ENCODE measurements at places on chromosomes 6 and 20.
A peak's percentile ranks its signal among the peaks of the same experiment; 100 is the strongest.

DNA sequence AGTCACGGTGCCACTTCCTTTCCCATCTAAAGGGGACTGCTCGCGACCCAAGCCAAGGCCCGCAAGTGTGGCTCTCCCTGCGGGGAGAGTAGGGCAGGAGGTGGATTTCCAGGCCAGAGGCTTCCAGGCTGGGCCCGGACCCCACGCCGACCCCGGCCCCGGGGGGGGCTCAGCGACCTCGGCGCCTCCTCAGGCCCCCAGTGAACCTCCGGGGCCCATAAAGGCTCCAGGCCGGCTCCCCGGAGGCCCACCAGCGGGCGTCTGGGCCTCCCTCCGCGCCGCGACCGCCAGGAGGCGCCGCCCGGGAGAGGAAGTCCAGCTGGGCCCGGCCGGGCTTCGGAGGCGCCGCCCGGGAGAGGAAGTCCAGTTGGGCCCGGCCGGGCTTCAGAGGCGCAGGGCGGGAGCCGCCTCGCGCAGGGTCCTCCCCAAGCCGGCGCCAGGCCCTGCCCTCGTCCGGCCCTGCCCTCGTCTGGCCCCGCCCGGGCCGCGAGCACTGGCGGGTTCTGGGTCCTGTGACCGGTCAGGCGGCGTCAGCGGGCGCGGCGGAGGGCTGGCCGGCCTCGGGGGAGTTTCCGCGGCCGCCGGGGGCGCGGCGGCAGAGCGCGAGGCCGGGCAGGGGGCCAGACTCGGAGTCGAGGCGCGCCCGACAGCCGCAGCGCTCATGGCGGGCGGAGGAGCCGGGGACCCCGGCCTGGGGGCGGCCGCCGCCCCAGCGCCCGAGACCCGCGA lies at the start of gene RAB32:
RAB32 (plus strand) TSS at position 623 of the 729 bp plus-strand sequence; CDS start at position 662, 39 bp downstream.
- DNase-seq, result peak; percentile 98

GRCh38 chr20:9609887-9610502 lies 95.6 kb downstream of the LAMP5 start:
- peak; percentile 82 for DNase-seq

DNA sequence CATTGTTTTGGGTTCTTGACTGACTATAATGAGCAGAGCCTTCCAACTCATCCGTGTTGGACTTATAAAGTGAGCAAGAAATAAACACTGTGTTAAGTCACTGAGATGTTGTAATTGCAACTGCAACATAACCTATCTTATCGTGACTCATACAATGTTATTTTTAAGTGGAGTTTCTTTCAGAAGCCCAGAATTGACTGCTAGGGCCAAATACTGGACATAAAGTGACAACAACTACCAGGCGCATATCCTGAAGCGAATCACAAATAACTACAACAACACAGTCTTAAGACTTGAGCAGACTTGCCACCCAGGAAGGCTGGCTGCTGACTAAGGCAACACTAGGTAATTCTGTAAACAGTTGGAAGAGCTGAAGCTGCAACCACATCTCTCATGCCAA lies 326.6 kb downstream of the COL12A1 start:
- DNase-seq, result peak; percentile 94

DNA sequence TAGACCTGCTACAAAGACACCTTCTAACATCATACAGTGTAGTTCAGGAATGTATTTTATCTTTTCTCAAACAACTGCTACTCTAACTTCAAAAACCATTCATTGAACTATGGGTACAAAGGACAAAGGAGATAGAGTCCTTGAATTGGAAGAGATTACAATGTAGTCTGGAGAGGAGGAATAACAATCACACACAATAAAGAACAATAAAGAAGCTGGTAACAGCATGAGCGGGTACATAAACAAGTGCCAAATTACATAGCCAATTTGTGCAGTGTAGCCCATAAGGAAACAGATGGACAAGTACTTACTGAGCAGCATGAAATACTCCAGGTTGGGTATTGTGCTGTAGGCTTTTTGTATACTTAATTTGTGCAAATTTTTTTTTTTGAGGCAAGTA lies 44.3 kb downstream of the OSTM1 start:
- DNase-seq, result no peak

DNA sequence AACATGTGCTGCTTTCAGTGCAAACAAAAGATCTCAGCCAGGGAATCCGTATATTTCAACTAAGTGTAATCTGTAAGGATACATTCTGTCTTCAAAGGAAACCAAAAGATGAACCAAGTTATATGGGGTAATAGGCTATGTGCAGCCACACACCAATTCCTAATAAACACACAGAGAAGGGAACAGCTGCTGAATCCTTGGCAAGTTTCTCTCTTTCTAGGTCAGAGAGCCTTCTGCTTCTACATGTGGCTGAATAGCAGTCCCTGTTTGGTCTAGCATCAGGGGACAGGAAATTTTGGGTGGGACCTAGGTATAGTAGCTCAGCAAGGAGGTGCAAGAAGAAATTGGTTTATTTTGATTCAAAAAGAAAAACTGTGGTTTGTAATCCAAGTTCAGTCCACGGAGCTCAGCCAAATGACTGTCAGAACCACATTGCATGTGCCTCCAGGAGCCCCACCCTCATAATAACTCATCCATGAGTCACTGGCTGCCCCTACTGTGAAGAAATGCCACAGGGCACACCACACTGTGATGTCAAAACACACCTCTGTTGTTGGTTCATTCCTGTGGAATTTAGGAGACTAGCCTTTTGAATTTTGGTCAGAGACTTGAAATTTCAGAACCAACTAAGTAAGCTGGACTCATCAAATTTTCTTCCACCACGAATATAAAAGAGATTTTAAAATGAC lies 21.1 kb downstream of the SPTLC3 start:
- peak; percentile 98 for DNase-seq

DNA sequence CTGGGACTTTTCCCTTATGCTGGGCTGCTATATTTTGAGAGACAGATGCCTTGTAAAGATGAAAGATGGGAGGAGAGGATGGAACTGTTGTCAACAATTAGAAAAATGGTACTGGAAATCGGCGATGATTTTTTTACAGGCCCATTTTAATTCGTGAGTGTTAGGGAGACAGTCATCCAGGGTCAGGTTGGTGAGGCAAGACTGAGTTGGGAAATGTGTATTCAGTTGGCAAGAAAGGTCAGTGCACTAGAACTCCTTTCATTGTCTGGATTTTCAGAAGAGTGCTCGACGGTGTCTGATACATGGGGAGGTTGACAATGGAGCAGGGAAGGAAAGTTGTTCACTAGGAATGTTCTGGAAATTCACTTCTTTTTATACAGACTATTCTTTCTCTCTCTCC lies 394.4 kb downstream of the QKI start:
- DNase-seq, result no peak

GRCh38 chr6:57134954-57135353 lies 37.2 kb upstream of the BAG2 start:
- DNase-seq, result no peak

DNA sequence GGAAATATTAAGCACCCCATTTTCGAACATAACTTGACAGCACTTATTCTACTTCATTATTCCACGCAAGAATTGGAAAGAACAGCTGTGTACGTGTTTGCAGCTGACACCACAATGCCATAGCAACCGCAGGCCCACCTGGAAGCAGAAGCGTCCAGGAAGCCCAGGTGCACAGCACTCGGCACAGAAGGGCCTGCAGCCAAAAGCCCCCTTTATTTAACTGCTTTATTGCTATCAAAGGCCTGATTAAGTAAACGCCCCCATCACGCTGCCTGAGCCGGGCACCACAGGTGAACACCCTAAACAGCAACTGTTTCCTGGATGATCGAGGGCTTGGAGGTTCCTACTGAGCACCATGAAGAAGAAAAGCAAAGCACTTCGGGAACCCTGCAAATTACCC lies 6.3 kb downstream of the TAF4 start:
- DNase-seq, result no peak

DNA sequence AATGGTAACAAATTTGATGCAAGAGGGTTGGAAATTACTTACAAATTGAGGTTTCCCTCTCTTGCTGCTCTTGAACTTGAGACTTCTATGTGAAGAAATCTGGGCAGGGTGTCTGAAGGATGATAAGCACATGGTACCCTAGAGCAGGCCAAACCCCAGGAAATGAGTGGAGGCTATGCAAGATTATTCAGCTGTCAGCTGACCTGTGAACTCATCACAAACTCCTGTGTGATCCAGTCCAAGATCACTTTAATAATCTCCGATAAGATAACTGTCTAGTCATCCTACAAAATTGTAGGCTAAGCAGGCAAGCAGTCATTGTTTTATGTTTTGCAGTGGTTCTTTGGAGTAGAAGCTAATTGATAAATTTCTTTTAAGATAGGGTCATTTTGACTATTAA lies 213.1 kb downstream of the BTBD3 start:
- DNase-seq, result peak; percentile 16

- no peak for DNase-seq
These were observed 13.3 kb upstream of the MAP7 start for GRCh38 chr6:136563386-136564152.

- no peak for DNase-seq
These were observed 31.8 kb upstream of the FOXO3 start for GRCh38 chr6:108528878-108529277.

GRCh38 chr6:2999618-3000557 lies at the start of gene NQO2:
Gene NQO2 (plus strand): TSS chr6:2999894. CDS start chr6:3006553, 6,659 bp downstream.
- peak; percentile 84 for DNase-seq

DNA sequence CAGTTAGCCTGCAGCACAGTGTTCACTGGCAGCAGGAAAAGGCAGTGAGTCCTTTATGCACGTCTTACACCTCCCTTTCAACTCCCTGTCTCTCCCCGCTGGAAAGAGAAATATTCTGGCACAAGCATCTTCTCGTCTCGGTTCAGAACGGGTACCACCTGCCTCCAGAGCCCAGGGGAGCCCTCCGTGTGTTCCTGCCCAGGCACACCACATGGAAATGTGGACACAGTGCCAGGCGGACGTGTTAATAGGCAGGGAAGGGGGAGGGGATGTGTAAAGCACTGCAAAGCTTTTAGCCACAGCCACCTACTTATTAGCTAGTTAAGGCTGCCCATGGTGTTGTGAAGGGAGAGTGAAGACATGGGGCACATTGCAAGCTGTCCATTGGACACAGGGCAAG lies 219.7 kb downstream of the FARS2 start:
- no peak for DNase-seq

DNA sequence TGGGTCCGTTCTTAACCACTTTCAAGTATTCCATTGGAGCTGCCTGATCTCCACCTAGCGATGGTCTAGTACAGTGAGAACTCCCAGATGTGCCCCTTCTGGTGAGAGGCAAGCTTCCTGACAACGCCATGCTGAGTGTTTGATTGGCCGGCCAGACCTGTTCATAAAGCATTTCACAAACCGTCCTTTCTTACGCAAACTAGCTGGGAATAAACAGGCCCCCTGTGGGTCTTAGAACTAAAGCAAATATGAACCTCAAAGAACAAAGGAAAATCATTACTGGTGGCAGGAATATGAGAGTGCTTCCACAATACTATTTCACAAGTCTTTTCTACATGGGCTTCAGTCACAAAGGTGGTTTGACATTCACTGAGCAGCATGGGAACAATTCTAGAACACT lies 15.6 kb upstream of the GCNT2 start:
- peak; percentile 57 for DNase-seq

DNA sequence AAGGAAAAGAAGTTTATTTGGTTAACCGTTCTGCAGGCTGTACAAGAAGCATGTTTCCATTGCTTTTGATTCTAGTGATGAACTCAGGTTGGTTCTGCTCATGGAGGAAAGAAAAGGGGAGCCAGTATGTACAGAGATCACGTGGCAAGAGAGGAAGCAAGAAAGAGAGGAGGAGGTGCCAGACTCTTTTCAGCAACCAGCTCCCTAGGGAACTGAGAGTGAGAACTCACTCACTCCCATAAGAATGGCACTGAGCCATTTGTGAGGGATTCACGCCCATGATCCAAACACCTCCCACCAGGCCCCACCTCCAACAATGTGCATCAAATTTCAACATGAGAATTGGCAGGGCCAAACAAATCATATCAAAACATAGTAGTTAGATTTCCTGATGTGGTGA lies 649.1 kb downstream of the EPM2A start:
- DNase-seq, result peak; percentile 92

- DNase-seq, result no peak
These were observed 66.6 kb downstream of the EZR start for GRCh38 chr6:158752613-158753012.

GRCh38 chr6:166488701-166489100 lies 97.8 kb downstream of the RAMACL start:
- no peak for DNase-seq

DNA sequence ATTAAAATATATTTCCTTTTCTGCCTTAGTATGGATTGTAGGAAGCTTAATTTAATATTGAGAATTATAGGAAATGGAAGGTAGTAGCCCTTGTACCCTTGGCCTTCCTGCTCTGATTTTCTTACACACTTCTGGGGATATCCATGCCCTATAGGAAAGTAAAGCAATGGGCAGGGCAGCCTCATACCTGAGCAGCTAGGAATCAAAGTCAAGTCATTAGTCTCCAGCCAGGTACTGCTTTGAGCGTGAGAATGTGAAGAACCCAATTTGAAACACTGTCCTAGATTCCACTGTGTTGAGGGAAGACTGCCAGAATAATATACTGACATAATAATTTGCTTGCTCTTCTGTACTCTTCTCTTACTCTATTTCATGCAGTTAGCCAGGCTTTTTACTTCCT lies 51.0 kb upstream of the L3MBTL3 start:
- DNase-seq, result no peak

DNA sequence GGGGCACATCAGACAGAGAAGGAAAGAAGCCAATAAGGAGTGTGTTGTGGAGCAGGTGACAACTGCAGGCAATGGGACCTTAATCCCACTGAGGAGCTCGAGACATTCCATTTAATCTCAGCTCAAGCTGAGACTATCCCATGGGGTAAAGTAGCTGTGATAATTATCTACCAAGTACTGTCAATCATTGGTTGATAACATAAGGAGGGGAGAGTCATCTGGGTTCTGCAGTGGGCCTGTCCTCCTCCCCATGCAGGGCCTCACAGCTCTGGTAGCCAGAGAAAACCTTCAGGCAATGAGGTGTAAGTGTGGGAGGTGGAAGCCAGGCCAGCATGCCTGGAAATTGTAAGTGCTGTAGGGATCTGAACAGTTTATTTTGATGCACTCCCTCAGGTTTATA lies 375.0 kb upstream of the ARID1B start:
- DNase-seq, result no peak

GRCh38 chr20:278181-278580 lies 12.4 kb downstream of the C20orf96 start:
- DNase-seq, result no peak

DNA sequence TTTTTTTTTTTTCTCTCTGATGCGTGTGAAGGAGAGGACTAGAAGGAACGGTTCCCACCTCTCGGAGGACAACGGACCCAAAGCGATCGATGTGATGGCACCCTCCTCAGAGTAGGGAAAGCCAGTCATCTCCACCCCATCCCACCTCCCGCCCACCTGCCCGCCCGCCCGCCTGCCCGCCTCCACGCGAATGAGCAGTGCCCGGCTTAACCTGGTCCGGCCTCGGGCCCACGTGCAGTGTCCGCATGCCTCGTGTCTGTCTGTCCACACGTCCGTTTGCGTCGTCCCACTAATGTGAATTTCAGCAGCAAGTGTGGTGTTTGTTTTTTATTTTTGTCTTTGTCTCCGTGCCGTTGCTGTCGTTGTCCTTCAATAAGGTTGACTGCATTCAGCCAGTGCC lies 42.1 kb upstream of the MYL9 start:
- DNase-seq, result no peak

DNA sequence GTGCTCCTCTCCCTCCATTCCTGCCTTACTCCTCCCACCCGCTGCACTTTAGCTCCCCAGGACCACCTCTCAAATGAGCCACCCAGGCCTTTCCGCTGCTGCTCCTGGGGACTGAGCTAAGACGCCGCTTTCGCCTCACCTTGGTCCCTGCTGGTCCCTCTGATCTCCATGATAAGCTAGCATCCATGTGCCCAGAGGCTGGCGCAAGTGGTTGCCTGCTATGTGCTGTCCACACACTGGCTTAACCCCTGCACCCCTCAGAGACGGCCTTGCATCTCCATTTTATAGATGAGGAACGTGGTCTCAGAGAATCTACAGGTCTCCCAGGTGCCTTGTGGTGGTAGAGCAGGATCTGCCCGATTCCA lies 160.1 kb upstream of the PMEPA1 start:
- DNase-seq, result no peak
